ENCODE measurements at places on chromosomes 1 and 21. TPM values are rescaled to one million over a fixed set of nuclear protein-coding genes. Genes with fewer than 3 reads are reported as not detected.

DNA sequence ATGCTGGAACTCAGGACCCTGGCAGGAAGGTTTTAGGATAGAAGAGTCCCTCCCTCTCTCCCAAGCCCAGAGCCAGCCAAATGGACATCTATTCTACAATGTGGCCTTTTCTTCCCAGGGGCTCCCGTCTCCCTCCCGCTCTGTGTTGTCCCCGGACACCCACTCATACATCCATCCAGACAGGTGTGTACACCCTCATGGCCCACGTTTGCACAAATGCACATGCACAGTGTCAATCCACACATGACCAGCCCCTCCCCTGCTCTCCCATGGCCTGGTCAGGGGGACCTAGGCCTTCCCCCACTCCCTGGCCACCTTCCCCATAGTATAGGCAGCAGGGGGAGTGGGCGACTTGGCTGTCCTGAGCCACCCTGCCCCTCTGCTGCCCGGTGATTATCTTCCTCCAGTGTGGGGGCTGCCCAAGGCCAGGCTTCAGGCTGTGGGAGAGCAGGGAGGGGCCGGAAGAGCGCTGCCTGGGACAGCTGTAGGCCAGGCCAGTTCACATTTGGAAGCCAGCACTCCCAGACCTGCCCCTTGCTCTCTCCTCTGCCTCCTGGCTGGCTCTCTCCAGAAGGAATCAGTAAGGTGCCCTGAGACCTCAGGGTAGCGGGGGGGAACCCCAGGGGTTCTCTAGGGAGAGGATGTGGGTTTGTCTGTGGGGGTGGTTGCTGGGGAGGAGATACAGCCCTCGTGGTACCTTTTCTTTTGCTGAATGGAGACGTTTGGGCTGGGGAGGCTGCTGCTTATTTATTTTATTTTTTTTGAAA, 4.1 kb upstream of the PTPN7 start:
- peak; percentile 82 for DNase-seq

DNA sequence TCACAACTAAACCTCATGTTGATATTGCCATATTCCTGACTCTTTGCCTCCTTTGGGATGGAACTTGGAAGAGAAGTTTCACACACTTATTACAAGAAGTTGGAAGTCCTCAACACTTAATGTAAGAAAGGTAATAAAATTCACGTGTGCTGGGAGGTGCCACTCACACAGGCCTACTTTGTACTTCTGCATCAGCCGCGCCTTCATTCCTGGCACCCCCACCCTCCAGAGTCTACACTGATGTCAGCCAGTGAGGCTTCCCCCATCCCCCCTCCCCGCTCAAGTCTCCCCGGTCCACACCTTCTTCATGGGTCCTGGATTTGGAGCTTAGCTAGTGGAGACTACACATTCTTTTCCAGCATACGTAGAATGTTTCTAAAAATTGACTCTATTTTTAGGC, 24.8 kb upstream of the SLC45A1 start:
- peak; percentile 88 for DNase-seq

- no peak for DNase-seq
Measured at GRCh38 chr1:52502789-52503188, 50.1 kb downstream of the TUT4 start.

THAP3 gene
- total RNA-seq, result 17.5 TPM

LRRC8D gene
- total RNA-seq, result 76.1 TPM

SLAMF6 gene
- total RNA-seq, result 10.7 TPM

FAM72D gene
- total RNA-seq, result 1.2 TPM

TAS1R1 gene
- total RNA-seq, result not detected
